ENCODE measurements at places on chromosomes 12 and 14.

DNA sequence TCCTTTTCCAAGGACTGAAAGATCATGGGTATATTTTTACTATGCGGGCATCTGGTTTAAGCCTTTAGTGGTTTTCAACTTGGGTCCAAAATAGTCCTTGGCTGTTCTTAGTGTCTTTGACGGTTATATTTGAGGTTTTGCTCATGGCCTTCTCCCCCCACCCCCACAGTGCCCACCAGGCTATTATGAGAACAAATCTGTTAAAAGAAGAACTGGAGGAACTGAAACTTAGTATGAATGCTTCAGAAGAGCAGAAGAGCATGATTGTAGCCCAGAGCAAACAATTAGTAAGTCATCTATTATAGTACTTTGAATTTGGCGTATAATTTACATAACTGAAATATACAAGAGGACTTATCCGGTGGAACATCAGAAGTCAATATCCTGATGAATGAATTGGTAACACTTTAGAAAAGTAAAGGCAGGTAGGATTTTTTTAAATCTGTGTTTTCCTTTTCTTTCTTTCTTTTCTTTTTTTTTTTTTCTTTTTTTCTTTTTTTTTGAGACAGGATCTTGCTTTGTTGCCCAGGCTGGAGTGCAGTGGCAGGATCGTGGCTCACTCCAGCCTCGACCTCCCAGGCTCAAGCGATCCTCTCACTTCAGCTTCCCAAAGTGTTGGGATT lies 71.8 kb upstream of the BCAT1 start:
- DNase-seq: no peak

DNA sequence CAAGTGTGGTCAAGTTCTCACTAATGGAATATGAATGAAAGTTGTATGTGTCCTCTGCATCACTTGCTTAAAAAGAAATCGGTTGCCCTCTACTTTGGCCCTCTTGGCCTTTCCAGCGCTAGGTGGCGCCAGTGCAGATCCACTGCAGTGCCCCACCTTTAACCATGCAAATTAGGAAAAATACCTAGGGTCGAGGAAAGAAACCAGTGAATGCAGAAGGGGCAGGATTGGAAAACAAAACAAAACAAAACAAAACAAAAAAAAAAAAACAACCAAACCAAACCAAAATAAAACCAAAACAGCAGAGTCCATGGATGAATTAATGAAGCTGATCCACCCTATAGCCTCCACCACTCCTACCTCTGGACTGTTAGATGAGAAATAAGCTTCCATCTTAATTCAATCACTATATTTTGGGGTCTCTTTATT lies 12.9 kb upstream of the NEMF start:
- peak; percentile 82 for DNase-seq

- peak; percentile 84 for DNase-seq
Observed at GRCh38 chr12:5587711-5588121, 155.8 kb downstream of the NTF3 start.

- DNase-seq: peak; percentile 4
Observed at GRCh38 chr14:99121319-99121875, 150.6 kb downstream of the BCL11B start.

DNA sequence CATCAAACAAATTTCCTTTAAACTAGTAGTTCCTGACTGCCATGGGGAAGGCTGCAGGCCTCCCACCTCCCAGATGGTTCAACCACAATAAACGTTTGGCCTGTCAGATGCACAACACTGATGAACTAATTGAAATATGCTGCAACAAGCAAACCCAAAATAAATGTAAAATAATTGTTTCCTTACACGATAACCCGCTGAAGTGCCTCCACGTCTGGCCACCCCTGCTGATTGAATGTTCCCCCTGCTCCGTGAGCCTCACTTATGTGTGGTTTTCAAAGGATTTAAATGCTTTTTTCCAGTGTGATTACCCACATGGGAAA lies 8.4 kb downstream of the PITPNM2 start:
- DNase-seq: no peak

GRCh38 chr14:34522496-34522895 lies 17.0 kb downstream of the EAPP start:
- no peak for DNase-seq

DNA sequence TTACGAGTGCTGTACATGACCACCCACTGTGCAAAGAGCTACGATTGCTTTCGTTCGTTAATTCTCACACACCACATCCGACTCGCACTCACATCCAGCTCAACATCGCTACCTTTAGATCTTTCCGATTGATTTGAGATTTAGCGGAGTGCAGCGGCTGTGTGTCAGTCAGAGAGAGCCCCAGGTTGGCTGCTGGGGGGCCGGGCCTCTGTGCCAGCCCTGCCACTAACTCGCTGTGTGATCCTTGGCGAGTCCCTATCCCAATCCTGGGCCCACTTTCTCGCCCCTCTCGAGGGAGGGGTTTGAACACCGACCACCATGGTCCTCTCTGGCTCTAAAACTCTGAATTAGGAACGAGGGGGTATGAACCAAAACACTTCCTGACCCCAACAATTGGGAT lies 8.6 kb downstream of the DLK1 start:
- DNase-seq: no peak

- no peak for DNase-seq
Observed at GRCh38 chr12:129481921-129482320, 421.9 kb downstream of the TMEM132D start.

GRCh38 chr12:19909418-19909817 lies 458.9 kb upstream of the PDE3A start:
- no peak for DNase-seq

- DNase-seq: no peak
Observed at GRCh38 chr12:84858796-84859195, 53.8 kb downstream of the SLC6A15 start.

- no peak for DNase-seq
Observed at GRCh38 chr12:69821456-69822159, 3.4 kb upstream of the MYRFL start.

DNA sequence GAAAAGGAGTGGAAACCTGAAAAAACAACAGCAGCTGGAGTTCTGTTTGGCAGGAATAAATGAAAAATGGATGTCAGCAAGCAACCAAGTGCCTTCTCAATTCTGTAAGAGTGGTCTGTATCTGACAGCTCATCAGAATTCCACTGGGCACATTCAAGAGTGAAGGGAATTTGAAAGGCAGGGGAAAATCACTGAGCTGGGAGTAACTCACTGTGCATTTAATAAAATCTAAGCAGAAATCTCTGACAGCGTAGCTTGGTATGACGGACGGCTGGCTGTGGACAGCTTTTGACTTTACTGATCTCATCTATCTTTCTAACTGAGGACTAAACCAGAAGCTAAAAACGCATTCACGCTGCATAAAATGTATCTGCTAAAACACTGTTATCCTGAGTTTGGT lies 153.4 kb downstream of the RIMBP2 start:
- no peak for DNase-seq

DNA sequence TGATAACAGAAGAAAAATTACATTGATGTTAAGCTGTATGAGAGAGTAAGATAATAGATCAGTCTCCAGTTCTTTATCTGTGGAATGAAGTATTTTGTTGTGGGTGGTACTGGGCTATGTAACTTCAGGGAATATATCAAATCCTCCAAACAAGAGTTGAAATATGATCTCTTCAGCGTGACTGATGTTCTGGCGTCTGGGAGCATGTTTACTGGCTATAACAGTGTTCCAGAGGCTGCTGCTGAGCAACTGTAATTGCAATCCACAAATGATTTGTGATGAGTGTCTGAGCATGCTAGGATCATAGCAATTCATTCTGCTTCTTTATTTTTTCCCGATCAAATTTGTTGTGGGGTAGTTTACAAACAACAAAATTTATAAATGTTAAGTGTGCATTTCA lies 18.6 kb upstream of the CCDC198 start:
- no peak for DNase-seq

- DNase-seq: no peak
Observed at GRCh38 chr14:70013271-70013873, 134.2 kb downstream of the SMOC1 start.

DNA sequence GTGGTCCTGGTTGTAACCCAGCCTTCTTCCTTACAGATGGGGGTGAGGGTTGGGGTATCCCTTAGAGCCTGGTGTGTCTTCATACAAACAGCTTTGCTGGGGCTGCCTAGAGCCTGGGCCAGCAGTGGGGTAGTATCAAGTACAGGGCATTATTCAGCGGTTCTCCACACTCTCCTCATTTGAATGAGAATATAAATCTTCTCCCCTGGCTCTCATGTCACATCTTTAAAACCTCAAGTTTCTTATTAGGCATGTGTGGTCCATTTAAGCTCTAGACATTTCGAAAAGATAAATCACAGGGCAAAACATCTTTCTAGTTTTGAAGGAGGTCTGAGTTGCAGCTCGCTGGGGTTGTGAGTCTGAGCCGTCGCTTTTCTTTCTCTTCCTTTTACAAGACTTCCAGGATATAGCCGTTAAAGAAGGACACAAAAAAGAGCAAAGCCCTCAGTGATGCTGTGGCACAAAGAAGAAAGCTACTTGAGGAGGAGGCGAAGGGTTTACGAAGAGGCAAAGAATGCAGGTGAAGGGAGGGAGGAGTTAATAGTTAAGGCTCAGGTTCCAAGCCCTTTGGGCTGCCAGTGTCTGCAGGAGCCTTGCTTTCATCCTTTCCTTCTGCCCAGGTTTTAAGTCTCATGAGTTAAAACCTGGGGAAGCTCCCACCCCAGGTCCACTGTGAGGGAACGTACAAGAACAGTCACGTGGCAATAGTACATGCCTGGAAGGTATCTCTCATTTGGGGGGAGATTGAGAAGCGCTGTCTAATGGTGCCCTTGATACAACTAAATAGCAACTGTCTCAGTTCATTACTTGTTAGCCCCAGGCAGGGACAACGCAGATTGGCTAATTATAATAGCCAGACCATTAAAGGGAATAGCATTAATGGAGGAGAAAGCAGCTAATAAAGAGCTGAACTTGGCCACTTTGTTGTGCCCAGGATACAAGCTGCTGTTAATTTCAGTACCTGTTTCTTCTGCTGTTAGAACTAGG lies 94.2 kb downstream of the ETV6 start:
- peak; percentile 48 for DNase-seq

DNA sequence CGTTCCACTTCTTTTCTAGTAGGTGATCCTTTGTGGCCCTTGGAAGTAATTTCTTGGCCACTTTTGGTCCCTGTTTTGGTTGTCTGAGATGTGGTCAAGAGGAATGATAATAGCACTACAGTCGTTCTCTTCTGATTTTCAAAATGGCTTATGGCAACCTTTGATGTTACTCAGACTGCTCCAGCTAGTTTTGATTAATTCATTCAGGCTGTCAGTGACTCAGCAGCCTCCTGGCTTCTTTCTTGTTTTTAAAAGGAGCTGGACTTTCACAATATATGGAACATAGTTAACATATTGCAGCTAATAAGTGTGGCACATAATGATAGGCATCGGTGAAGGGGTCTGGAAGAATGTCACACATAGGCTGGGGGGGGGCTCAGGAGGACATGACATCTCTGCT lies 47.3 kb downstream of the WDR20 start:
- DNase-seq: no peak

DNA sequence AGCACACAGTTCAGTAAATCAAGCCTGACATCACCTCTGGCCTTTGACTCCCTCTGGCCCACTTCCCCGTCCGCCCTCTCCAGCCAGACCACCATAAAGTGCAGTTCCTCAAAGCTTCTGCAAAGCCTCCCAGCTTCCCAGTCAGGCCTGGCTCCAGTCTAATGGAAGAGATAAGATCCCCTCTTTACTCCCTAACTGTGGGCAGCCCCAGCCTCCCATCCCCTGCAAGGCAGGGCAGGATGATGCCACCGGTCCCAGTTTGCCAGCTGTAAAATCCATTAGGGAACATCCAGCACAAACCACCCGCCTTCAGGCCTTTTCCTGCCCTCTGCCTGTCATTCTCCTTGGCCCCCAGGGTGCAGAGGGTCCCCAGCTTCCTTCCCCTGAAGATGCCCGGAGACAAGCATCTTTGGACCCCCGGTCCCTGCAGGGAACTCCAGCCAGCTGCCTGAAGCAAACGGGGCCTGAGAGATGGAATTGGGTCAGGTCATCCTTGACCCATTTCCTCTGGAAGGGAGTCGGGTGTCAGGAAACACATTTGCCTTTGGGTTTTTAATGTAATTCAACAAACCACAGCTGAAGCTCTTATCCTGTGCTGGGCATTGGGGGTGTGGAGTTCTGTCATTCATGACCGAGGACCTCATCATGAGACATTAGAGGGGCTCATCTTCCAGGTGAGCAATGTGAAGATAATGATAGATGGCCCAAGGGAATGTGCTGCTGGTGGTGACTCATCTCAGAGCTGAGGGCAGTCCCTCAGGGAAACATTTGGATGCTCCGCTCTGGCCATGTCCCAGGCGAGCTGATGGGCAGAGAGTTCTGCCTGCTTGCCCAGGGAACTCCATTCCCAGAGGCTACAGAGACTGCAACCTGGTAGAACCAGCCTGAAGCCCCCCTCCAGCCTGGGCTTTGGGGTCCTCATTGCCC lies 93.8 kb upstream of the CLMN start:
- DNase-seq: no peak

GRCh38 chr12:53739214-53740129 lies 12.2 kb upstream of the CALCOCO1 start:
- no peak for DNase-seq

- DNase-seq: no peak
Observed at GRCh38 chr14:33561488-33562175, 389.2 kb downstream of the EGLN3 start.

DNA sequence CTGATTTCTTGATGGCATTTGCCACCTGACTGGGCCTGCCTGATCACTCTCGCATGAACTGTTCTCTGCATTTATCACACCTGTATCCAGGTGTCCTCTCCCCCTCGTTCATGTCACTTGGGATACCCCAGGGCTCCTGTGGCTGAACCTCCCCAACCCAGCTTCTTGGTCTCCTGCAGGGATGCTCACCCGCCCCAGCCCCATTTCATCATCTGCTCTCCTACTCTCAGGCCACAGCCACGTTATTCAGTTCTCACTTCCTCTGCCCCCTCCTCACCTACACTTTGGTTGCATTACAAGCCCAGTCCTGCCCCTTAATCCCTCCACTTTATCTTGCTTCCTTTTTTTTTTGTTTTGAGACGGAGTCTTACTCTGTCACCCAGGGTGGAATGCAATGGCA lies 35.5 kb downstream of the TMBIM6 start:
- DNase-seq: no peak

DNA sequence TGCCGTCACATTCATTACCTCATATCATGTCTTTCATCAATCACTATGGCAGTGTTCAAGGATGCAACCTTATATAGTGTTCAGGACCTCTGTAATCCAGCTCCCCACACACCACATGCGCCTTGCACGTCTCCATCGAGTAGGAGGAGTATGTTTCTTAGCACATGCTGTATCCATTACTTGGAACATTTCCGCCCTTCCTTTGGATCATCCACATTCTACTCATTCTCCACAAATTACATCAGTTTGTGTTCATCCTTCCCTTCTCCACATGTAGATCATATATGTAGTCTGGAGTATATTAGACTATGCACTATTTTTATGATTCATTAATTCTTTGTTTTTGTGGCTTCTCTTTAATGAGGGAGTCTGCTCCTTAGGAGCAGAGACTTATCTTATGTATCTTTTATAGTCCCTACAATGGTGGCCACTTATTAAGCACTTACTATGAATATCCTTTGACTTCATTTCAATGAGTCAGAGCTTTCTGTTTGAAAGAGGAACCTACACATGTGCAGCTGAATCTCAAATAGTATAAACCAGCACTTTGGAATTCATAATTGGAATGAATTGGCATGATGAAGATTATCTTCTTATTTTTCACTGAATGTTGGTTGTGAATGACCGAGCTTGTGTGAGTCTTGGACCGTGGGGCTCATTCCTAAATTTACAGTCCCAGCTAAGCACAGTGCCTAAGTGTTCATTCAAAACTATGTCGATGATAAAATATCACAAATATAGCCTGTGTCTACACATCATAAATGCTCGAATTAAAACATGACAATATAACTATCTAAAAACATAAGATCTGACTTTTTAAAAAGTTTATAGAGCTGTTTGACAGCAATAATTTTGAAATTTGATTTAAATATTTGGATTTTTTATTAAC lies 30.2 kb upstream of the NPAS3 start:
- DNase-seq: no peak

- no peak for DNase-seq
Observed at GRCh38 chr12:52230364-52231281, 2.4 kb upstream of the KRT7 start.

All from kidney (tissue), 22 donors.